WERI-Rb-1 (cell line): ENCODE measurements at places on chromosomes 4 and X.

- DNase-seq = no peak
Measured at GRCh38 chrX:72102760-72103159, 29.0 kb downstream of the RTL5 start.

- DNase-seq = peak; percentile 88
Measured at GRCh38 chr4:145936997-145937901, 1.4 kb downstream of the ZNF827 start.

DNA sequence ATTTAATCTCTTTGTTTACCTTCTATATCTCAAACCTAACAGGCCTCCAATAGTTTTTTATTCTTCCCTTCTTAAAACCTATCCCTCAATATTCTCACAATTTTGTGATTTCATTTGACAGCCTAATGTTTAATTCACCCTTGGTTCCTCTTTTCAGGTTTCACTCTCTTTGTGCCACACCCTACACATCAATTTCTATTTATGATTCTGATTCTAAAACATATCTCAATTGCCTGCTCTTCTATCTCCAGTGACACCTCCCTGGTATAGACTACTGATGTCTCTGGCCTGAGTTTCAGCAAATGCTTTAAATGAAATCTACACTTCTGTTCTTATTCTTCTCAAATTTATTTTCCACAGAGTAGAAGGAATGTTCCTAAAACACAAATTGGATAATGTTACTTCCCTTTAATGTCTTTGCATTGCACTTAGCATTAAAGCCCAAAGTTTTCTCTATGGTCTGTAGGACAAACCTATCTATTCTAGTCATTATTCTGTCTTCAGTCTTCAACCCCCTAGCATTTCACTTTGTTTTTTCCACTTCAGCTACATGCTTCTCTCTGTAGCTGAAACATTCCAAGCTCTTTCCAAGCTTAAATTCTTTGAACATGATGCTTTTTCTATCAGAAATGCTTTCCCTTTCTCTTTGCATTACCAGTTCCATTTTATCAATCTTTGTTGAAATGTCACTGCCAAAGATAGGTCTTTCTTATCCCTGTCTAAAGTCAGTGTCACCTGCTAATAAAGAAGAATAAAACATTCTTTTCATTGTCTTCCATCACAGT is 622.0 kb downstream of the CENPC start:
- no peak for DNase-seq

DNA sequence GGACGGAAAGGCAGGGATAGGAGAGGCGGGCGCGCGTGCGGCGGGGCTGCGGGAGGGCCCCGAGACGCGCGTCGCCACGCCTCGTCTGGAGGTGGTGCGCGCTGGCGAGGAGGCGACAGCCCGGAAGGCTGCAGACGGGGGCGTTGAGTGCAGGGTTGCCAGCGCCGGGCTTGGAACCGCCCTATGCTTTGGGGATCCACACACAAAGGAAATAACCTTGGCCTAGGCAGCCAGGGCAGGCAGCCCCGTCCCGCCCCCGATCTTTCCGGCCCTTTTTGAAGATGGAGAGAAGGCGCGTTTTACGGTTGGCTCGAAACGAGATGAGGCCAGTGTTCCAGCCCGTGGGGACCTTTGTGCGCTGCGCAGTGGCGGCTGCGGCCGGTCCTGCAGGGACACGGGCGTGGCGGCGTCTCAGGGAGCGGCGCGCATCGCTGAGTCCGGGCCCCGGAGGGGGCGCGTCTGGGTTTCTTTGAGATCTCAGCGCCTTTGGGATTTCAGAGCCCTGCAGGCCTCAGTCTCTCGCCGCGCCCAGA is 50.8 kb upstream of the TRIM2 start:
- peak; percentile 88 for DNase-seq

- no peak for DNase-seq
Measured at GRCh38 chrX:86002076-86002896, 45.1 kb downstream of the CHM start.

- no peak for DNase-seq
Measured at GRCh38 chr4:159216834-159217233, 114.0 kb downstream of the RAPGEF2 start.
